ENCODE measurements at places on chromosomes 12 and 14. TPM values are rescaled to one million over a fixed set of nuclear protein-coding genes. Genes with fewer than 3 reads are reported as not detected.

- no peak for DNase-seq
These were observed 15.4 kb downstream of the CCDC92 start for GRCh38 chr12:123957196-123957595.

DNA sequence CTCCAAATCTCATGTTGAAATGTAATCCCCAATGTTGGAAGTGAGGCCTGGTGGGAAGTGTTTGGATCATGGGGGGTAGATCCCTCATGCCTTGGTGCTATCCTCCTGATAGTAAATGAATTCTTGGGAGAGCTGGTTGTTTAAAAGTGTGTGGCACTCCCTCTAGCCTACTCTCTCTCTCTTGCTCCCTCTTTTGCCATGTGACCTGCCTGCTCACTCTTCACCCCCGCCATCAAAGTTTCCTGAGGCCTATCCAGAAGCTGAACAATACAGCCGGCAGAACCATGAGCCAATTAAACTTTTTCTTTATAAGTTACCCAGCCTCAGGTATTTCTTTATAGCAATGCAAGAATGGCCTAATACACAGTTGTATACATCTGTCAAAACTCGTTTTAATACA is 62.5 kb downstream of the BCL2L14 start:
- no peak for DNase-seq

KRT82 gene
- total RNA-seq, result not detected

GRCh38 chr12:50695961-50696360 is 67.9 kb upstream of the ATF1 start:
- DNase-seq, result no peak

GRCh38 chr14:38964630-38965029 is 138.4 kb downstream of the SEC23A start:
- DNase-seq, result no peak

ACOT6 gene
- not detected for total RNA-seq
